ENCODE measurements at places on chromosomes 11 and 22. TPM values are rescaled to one million over a fixed set of nuclear protein-coding genes. Genes with fewer than 3 reads are reported as not detected.

- H3K36me3 ChIP-seq = no peaks in the 10 kb centered on the region
- DNase-seq = no peak
- no peaks in the 10 kb centered on the region for H3K4me1 ChIP-seq
- H3K4me3 ChIP-seq = no peak overlapping the region
- H3K27ac ChIP-seq = no peak overlapping the region
These were observed 19.7 kb upstream of the GLYATL1 start for GRCh38 chr11:58919561-58919960.

GRCh38 chr11:94090401-94090800 is 38.2 kb upstream of the PANX1 start:
- peaks cover 2% of the 10 kb centered on the region for H3K27me3 ChIP-seq
- no peak overlapping the region for H3K27ac ChIP-seq

Gene BTBD18
- not detected for total RNA-seq

Gene SLC22A25
- total RNA-seq = not detected

Gene TNNT3
- total RNA-seq = 19.4 TPM

DNA sequence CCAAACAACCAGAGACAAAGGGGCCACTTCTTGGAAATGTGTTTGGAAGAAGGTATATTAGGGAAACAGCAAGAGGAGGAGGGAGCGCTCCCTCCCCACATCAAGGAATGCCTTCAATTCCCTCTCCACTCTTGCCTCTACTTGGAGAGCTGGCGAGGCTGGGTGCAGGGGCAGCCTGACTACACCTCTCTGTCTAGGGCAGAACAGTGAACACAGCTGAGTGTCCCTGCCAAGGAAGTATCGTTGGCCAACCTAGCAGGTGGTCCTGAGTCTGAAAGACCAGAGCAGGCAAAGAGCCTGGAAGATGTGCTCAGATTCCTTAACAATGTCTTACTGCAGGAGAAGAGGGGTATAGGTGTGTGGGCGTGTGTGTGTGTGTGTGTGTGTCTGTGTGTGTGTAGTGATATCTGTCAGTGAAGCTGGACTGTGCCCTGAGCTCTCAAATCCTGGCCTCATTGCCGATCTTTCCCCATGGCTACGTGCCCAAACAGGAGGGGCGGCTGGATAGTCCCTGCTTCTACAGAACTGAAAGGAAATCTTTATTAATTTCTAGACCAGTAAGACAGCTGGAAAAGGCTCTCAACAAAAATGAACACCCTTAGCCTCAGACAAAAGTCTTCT is 46.8 kb downstream of the PAMR1 start:
- no peak overlapping the region for H3K27ac ChIP-seq
- no peaks in the 10 kb centered on the region for H3K4me1 ChIP-seq
- no peak for DNase-seq
- no peak overlapping the region for H3K4me3 ChIP-seq
- no peaks in the 10 kb centered on the region for H3K36me3 ChIP-seq
- H3K27me3 ChIP-seq = no peaks in the 10 kb centered on the region

DNA sequence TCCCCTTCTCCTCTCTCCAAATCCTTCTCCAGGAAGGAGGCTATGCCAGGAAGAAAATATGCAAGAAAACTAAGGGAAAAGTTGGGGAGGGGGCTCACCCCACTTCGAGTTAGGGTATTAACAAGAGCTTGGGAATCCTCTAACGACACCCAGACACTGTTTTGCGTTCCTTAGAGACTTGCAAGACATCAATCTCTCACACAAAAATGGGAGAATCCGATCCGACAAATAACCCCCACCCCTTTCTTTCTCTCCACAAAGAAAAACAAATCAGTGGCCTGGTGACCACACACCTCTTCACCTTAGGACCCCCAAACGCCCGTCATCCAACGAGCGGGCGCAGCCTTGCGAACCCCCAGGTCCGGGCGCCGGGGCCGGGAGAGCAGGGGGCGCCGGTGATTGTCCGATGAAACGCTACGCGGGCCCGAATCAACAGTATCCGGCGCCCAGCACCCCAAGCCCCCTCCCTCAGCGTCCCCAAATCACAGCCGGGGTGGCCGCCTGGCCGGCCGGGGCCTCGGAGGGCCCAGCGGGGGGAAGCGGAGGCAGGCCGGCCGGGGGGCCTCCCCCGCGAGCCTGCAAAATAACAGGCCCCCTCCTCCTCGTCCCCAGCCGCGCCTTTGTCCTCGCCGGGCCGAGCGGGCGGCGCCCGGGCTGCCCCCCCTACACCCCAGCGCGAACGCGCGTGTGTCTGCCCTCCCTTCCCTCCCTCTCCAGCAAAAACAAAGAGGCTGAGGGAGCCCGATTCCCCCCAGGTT is 690 bp downstream of the CSNK1E start:
- peak overlapping the region; percentile 88 for H3K27ac ChIP-seq
- H3K27me3 ChIP-seq = no peaks in the 10 kb centered on the region
- peak; percentile 55 for DNase-seq
- peaks cover 45% of the 10 kb centered on the region for H3K4me1 ChIP-seq

Gene ALX4
- total RNA-seq = not detected

GRCh38 chr22:30036656-30037055 is 43.6 kb upstream of the HORMAD2 start:
- no peak overlapping the region for H3K4me3 ChIP-seq
- no peak overlapping the region for H3K27ac ChIP-seq
- H3K36me3 ChIP-seq = no peaks in the 10 kb centered on the region
- no peaks in the 10 kb centered on the region for H3K27me3 ChIP-seq
- no peaks in the 10 kb centered on the region for H3K4me1 ChIP-seq

Gene RTN4RL2
- not detected for total RNA-seq

- no peaks in the 10 kb centered on the region for H3K27me3 ChIP-seq
- no peak overlapping the region for H3K4me3 ChIP-seq
- H3K27ac ChIP-seq = no peak overlapping the region
- no peak for DNase-seq
- no peaks in the 10 kb centered on the region for H3K36me3 ChIP-seq
- H3K4me1 ChIP-seq = no peaks in the 10 kb centered on the region
These were observed 175.9 kb downstream of the NTM start for GRCh38 chr11:131546218-131546895.

DNA sequence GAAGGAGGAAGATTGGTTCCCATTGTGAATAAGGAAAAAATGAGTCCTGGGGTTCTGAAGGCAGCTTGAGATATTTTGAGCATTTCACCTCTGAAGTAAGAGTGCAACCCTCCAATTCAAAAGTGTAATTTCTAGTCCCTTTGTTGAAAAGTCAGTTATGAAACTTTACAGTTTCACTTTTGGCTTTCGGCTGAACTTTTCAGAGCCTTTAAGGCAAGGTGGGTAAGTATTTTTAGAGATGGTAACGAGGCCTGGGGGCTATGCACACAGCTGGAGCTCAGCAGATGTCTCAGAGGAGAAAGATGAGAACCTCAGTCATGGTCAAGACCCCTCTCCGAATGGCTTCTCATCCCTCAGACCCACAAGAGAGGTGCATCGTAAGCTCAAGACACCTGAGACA is 267.6 kb downstream of the KIRREL3 start:
- no peak overlapping the region for H3K27ac ChIP-seq
- no peaks in the 10 kb centered on the region for H3K36me3 ChIP-seq
- H3K4me1 ChIP-seq = no peaks in the 10 kb centered on the region
- no peak for DNase-seq
- H3K27me3 ChIP-seq = peaks cover 2% of the 10 kb centered on the region

DNA sequence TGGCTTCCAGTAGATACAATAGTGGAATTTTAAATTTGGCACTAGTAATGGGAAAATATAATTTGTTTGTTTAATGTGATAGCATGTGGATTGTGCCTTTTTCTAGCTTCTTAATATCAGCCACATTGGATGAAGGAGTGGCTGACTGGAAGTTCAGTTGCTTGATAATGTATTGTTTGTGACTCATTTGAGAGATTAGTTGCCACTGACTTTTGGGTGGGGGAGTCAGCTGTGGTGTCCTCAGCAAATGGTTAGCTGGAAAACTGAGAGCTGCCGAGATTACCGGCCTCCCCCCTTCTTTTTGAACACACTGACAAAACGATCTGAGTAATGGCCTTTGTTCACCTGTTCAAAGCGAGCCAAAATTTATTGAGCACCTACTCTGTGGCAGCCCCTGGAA is 5.5 kb downstream of the JAM3 start:
- DNase-seq = no peak
- H3K27ac ChIP-seq = no peak overlapping the region
- H3K4me3 ChIP-seq = no peak overlapping the region
- H3K27me3 ChIP-seq = peaks cover 9% of the 10 kb centered on the region

DNA sequence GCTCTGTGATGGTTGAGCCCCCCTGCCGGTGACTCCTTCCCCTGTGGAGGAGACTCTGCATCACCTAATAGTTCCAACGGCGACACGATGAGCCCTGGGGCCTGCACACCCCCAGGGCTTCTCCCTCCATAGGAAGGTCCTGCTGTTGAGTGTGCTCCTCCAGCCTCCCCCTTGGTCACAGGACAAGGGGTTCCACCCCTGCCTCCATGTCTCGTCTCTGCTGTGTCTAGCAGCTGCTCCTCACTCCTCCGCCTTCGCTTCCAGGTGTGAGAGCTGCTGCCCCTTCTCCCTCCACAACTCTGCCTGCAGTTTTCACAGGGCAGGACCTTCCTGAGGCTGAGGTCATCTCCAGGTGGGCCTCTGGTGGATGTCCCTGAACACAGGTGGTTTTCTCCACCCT is 1416.1 kb downstream of the TBC1D22A start:
- H3K4me1 ChIP-seq = no peaks in the 10 kb centered on the region
- DNase-seq = no peak
- H3K36me3 ChIP-seq = no peaks in the 10 kb centered on the region
- no peak overlapping the region for H3K27ac ChIP-seq
- no peak overlapping the region for H3K4me3 ChIP-seq

GRCh38 chr11:113967361-113967760 is 7.5 kb upstream of the HTR3A start:
- H3K4me1 ChIP-seq = no peaks in the 10 kb centered on the region
- no peak overlapping the region for H3K27ac ChIP-seq
- no peaks in the 10 kb centered on the region for H3K36me3 ChIP-seq

GRCh38 chr11:75268626-75269366 is 28.2 kb downstream of the TPBGL start:
- H3K27ac ChIP-seq = no peak overlapping the region
- no peaks in the 10 kb centered on the region for H3K27me3 ChIP-seq
- no peak for DNase-seq
- no peak overlapping the region for H3K4me3 ChIP-seq
- H3K4me1 ChIP-seq = peaks cover 26% of the 10 kb centered on the region

Gene TMEM135
- 13.5 TPM for total RNA-seq

Gene RASGRP2
- 570 TPM for total RNA-seq

DNA sequence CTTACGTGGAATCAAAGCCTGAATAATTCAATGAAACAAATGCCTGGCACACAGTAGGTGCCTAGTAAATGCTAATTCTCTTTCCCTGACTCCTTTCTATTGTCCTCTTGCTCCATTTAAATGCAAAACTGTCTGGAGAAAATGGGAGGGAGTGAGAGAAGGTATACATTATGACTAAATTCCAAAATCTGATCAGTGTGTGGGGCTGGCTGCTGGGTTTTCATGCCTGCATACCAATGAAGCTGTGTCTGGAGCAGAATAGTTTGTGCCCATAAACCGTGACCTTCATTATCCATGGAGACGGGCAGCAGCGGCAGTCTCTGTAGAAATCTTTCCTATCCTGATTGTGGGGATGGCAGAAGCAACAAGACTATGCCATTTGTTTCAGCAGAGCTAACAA is 223.4 kb upstream of the ZBED5 start:
- DNase-seq = no peak
- no peak overlapping the region for H3K4me3 ChIP-seq
- no peaks in the 10 kb centered on the region for H3K36me3 ChIP-seq

- H3K27me3 ChIP-seq = no peaks in the 10 kb centered on the region
- peaks cover 19% of the 10 kb centered on the region for H3K36me3 ChIP-seq
- no peak overlapping the region for H3K27ac ChIP-seq
- no peak for DNase-seq
These were observed 5.1 kb downstream of the ZNF70 start for GRCh38 chr22:23745791-23746190.

DNA sequence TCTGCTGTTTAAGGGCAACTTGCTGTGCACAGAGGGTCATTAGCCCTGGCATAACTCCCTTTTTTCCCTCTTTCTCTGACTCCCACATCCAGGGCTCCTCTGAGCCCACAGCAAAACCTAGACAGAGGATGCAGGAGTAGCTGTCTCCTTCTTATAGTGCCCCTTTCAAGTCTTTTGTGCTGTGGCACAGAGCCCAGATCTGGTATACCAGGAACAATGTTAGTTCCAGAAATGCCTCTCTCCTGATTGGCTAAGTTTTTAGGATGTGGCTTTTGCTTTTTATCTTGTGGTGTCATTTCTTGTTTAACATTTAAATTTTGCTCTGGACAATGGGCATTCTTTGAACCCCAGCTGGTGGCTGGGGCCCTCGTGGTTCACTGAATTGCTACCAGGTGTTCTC is 25.6 kb upstream of the RRM1 start:
- peaks cover 29% of the 10 kb centered on the region for H3K36me3 ChIP-seq
- no peak overlapping the region for H3K4me3 ChIP-seq
- no peak for DNase-seq
- no peak overlapping the region for H3K27ac ChIP-seq

Gene JHY
- 1.9 TPM for total RNA-seq

GRCh38 chr11:77200351-77201268 is 72.6 kb downstream of the MYO7A start:
- no peak for DNase-seq
- no peak overlapping the region for H3K27ac ChIP-seq
- H3K36me3 ChIP-seq = no peaks in the 10 kb centered on the region
- no peaks in the 10 kb centered on the region for H3K4me1 ChIP-seq
- no peaks in the 10 kb centered on the region for H3K27me3 ChIP-seq

Gene OR8B8
- not detected for total RNA-seq

DNA sequence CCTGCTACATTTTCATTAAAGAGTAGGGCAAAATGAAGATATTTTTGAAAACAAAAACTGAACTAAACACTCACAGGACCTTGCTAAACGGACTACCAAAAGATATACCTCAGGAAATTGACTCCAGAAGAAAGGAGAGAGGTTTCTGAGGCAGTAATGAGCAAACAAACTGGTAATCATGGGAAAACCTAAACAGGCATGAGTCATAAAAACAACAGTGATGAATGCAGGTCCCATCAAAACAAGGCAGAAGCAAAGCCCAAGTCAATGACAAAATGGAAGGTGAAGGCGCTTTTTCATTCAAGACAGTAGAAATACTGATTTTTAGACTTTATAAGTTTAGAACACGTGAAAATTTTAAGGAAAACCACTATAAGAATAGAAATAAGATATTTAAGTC is 104.5 kb downstream of the EFCAB6 start:
- no peaks in the 10 kb centered on the region for H3K36me3 ChIP-seq
- DNase-seq = no peak
- H3K27me3 ChIP-seq = peaks cover 5% of the 10 kb centered on the region
- H3K4me3 ChIP-seq = no peak overlapping the region
- no peak overlapping the region for H3K27ac ChIP-seq
- H3K4me1 ChIP-seq = no peaks in the 10 kb centered on the region

Gene THAP7
- total RNA-seq = 41.7 TPM

GRCh38 chr11:122004446-122004845 is 111.6 kb downstream of the BLID start:
- DNase-seq = no peak
- H3K27me3 ChIP-seq = no peaks in the 10 kb centered on the region
- H3K4me1 ChIP-seq = no peaks in the 10 kb centered on the region
- H3K27ac ChIP-seq = no peak overlapping the region
- no peak overlapping the region for H3K4me3 ChIP-seq

Gene LGR4
- total RNA-seq = 2.7 TPM
